ENCODE measurements at places on chromosomes 3 and 15.

DNA sequence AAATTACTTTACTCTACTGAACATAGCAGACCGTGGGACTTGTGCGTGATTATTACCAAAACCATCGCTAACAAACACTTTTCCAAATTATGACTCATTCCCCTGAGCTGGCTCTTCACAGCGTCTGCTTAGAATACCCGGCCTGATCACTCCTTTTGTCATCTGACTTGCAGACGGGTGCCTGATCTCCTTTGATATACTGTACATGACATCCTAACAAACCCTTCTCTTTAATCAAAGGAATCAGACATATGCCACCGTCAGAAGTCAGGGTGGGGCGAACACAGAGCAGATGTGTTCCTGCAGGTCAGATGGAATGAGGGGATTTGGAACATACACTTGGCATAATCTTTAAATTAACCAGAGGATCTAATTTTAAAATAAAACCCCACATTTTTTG lies 48.5 kb upstream of the SH3GL3 start:
- DNase-seq, result no peak

GRCh38 chr3:188686324-188686723 lies 485.4 kb upstream of the TPRG1 start:
- DNase-seq, result no peak

- DNase-seq, result peak; percentile 95
Measured at GRCh38 chr3:177358091-177358976, 161.1 kb upstream of the TBL1XR1 start.

- no peak for DNase-seq
Measured at GRCh38 chr3:177374323-177374722, 177.0 kb upstream of the TBL1XR1 start.

DNA sequence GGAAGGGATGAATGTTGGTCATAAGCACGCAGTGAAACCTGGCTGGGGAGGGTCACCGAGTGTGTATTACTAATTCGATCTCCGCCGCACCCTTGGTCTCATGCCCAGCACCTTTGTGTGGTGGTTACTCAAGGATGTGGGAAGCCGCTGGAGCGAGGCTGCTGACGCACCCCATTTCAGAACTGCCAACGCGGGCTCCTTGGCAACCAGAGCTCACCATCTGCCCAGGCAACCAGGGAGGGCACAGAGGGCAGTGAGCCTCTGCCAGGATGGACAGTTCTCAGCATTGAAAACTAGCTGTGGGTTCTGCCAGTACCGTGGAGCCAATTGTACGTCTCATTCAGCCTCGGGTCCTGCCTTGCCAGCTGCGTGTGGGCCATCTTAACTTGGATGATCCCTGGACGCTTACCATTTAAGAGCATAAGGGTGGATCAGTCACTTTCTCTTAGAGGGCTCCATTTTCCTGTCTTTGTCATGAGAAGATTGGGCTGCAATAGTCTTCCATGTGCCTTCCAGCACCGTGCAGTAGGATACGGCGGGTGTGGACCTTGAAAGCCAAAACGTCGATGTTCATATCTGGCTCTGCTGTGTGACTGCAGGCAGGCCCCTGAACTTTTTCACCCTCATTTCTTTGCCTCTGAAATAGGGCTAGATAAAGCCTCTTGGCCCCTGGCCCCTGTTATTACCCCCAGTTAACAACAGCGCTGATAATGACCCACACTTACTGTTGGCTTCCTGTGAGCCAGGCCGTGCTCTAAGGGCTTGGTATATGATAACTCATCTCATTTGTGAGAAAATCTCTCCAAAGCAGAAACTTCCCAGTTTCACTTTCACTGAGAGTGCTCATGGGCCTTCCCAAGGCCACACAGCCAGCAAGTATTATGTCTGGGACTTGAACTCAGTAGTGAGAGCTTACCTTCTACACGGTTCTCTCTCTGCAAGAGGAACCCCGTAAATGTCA lies 238.8 kb downstream of the OPA1 start:
- peak; percentile 51 for DNase-seq

- DNase-seq, result no peak
Measured at GRCh38 chr3:191119415-191120295, 79.4 kb upstream of the OSTN start.

- no peak for DNase-seq
Measured at GRCh38 chr3:38054499-38055001, 15.5 kb downstream of the DLEC1 start.

DNA sequence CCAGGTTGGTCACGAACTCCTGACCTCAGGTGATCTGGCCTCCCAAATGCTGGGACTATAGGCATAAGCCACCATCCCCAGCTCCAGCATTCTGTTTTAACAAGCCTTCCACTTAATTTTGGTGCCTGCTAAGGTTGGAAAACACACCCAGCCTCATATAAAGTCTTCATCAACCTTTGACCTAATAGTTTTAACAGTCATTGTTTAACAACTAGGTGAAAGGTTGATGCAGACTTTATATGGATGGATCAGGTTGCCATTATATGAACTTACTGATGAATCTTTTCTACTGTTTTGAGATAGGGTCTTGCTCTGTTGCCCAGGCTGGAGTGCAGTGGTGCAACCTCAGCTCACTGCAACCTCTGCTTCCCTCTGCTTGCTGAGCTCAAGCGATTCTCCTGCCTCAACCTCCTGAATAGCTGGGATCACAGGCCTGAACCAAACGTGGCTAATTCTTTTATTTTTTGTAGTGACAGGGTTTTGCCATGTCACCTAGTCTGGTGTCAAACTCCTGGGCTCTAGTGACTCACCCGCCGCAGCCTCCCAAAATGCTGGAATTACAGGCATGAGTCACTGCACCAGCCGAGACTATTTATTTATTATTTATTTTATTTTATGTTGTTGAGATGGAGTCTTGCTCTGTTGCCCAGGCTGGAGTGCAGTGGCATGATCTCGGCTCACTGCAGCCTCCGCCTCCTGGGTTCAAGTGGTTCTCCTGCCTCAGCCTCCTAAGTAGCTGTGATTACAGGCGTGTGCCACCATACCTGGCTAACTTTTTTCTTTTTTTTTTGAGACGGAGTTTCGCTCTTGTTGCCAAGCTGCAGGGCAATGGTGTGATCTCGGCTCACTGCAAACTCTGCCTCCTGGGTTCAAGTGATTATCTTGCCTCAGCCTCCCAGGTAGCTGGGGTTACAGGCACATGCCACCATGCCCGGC lies 3.1 kb upstream of the RPAP1 start:
- no peak for DNase-seq

- peak; percentile 42 for DNase-seq
Measured at GRCh38 chr3:56974247-56974930, 86.1 kb upstream of the SPATA12 start.

DNA sequence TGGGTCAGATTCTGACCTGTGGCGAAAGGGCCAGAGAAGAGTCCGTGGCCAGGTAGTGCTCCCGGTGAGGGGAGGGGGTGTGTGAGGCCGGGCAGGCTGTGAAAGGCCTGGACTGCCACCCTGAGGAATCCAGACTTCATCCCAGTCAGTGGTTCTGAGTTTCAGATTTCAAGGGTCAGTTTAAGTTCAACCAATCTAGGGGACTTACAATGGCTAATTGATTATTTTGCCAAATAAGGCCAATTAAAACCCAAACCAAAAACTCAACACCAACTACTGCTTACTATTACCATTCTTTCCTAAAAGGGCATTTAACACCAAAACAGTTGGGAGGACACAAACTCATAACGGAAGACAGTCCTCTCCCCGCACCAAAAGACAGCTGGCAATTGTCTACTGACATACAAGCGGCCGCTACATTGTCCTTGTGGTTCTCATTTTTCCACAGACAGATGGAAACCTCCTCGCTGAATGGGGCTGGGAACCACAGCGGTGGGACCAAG lies 30.5 kb downstream of the TMEM44 start:
- DNase-seq, result no peak

DNA sequence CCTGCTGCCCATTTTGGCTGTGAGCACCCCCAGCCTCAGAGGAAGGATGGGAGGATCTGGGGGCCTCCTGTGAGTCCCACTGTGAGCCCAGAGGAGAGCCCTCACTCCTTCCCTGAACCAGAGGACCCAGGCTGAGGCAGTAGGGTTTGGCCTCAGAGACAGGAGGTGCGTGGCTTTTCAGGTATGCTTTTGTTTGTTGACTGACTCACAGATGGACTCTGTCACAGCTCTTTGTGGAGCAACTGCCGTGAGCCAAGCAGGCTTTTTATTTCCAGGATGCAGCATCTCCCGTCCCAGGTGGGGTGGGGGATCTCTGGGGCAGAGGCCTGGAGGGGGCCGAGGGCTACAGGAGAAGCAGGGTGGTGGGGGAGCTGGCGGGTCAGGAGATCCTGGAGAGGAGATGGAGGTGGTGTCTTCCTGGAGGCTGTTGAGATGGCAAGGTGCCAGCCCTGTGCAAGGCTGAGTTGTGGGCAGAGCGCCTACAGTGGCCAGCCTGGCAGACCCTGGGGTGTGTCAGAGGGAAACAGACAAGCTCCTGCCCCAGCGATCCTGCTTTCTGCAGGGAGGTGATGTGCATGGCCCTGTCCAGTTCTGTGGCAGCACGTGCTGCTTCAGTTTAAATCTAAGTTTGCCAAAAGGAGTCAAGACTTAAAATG lies 24.0 kb downstream of the PLXNA1 start:
- DNase-seq, result peak; percentile 34

DNA sequence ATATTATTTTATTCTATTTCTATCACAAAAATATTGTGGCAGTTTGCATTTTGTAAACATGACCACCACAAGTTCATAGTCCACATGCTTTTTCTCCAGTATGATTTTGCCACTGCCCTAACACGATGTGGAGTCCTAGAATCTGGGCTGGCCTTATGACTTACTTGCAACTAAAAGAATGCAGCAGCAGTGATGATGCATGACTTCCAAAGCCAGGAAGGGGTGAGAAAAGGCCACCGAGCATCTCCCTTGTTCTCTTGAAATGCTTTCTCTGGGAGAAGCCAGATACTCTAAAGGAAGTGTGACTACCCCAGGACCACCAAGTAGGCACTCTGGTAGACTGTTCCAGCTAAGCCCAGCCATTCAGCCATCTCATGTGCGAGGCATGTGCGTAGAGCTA lies 191.6 kb upstream of the MRPL3 start:
- no peak for DNase-seq

DNA sequence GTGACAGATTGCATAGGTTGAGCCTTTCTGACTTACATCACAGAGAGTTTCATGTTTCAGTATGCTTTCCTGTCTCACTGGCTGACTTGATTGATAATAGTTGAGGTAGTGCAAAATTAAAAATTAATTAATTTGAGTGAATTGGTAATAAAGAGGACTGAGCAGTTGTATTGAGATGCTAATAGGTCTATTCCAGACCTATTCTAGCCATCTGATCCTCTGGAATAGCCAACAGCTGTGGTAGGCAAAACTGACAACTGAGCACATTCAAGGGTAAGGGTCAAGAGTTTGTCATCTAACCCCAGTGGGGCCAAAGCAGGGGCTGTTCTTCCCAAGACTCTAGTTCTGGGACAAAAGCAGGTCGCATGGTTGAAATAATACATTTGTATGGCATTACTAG lies 132.4 kb downstream of the EPHA3 start:
- no peak for DNase-seq

DNA sequence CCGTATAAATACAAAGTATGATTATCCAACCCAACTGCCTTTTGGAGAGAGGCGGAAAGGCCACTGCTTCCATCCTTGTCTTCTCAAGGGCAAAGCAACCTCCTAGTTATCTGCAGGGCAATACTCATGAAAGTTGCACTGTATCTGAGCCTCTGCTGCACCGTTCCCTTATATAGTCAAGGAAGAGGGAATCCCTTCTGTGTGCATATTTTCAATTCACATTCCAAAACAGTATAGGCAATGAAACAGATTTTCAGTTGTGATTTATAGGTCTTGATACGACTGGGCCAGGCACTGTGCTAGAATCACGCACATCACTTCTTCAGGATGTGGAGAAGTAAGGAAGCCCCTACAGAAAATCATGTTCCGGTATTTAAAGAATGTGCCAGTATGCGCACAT lies 455.7 kb downstream of the FOXP1 start:
- no peak for DNase-seq

GRCh38 chr3:62367763-62368195 lies 5.6 kb downstream of the FEZF2 start:
- no peak for DNase-seq

GRCh38 chr3:65169961-65170360 lies 482.2 kb upstream of the ADAMTS9 start:
- DNase-seq, result no peak

DNA sequence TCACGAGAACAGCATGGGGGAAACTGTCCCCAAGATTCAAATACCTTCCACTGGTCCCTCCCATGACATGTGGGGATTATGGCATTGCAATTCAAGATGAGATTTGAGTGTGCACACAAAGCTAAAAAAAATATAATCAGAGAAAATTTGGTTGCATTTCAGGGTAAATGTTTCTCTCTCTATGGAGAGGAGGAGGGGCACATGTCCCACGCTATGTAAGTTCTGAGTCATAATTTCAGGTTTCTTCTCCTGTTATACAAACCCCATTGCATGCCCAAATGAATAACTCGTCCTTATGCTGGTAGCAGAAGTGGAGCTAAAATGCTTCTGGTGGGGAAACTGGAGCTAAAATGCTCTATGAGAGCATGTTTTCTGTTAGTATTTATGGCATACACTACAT lies 209.7 kb upstream of the DCBLD2 start:
- no peak for DNase-seq

DNA sequence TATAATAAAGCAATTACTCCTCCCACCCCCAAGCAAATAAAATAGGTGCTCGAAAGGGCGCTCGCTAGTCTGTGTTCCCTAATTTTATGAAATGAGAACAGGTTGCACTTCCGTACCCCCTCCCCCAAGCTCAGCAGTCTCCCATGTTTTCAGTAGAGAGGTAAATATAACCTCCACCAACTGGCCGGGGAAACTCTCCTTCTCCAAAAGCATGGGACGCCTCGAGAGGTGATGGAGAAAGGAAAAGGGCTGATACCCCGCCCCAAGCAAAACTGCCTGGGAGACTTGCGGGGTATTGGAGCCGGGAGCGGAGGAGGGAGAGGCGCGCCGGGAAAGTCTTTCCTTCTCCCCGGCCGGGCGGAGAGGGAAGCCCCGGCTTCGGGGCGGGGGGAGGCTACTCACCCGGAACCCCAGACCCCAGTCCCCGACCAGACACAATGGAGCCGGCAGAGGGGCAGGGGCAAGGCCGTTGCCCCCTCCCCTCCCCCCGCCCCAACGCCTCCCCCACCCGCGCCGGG lies 605 bp downstream of the DCUN1D1 start:
- DNase-seq, result peak; percentile 73

- peak; percentile 20 for DNase-seq
Measured at GRCh38 chr15:25718169-25718536, 145.0 kb downstream of the ATP10A start.

GRCh38 chr3:136844724-136845123 lies 17.3 kb upstream of the NCK1 start:
- DNase-seq, result no peak

DNA sequence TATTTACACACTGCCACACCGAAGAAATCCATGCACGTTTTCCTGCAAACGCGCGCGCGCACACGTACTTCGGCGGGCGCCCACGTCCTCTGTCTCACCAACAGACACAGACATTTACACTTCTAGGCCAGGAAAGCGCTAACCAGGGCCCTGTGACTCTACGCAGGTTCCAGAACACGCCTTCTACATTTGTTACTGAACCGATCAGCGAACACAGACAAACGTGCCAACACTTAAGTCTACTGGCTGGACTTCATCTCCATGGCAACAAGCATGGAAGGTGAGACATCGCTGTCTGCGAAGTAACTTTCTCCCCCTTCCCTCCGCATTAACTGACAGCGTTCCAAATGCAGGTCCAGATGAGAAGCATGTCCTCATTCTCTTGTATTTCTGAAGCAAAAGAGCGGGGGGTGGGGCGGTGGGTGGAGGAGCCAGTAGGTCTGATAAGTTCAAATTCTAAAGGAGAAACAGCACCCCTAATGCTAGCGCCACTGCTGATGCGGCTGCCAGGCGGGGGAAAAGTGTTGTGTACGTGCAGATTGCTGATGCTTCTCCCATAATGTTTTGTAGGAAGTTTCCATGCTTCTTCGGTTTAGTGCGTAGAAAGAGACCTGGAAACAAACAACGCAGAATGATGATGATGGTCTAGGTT lies at the start of gene CTXN2:
Gene CTXN2, plus strand, starts transcription at position 92 of the 652 bp plus-strand sequence. CDS start 9,636 bp downstream, outside the sequence.
- peak; percentile 90 for DNase-seq

Data from NCI-H69 (cell line).